ENCODE measurements at places on chromosomes 1 and 21.

DNA sequence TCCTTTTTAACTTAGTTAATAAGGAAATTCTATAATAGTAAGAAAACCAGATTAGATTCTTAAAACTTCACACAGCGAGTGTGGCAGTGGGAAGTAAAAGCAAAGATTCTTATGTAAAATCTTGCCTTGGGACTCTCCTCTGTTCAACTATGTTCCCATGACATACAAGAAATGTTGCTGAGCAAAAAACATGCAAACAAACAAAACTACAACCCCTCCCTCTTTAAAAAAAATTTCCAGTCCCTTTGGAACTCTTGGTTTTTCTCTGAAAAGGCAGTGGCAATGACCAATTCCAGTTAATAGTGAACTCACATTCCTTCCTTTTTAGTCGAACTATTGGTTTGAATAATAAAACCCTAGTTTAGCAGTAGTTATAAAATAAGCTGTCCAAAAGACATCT is 453.1 kb upstream of the ZRANB2 start:
- no peak for DNase-seq

DNA sequence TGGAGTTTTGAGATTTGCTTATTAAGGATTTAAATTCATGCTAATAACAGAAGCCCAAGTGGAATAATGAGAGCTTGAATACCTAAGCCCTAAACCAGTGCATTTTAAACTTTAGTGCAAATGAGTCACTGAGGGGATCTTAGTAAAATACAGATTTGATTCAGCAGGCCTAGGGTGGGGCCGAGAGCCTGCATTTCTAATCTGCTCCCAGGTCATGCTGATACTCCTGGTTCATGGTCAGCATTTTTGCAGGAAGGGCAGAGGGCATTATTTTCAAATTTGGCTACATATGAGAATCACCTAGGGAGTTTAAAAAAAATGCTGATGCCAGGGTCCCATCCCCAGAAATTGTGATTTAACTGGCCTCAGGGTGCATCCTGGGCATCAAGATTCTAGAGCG is 39.3 kb downstream of the DNTTIP2 start:
- DNase-seq = no peak

DNA sequence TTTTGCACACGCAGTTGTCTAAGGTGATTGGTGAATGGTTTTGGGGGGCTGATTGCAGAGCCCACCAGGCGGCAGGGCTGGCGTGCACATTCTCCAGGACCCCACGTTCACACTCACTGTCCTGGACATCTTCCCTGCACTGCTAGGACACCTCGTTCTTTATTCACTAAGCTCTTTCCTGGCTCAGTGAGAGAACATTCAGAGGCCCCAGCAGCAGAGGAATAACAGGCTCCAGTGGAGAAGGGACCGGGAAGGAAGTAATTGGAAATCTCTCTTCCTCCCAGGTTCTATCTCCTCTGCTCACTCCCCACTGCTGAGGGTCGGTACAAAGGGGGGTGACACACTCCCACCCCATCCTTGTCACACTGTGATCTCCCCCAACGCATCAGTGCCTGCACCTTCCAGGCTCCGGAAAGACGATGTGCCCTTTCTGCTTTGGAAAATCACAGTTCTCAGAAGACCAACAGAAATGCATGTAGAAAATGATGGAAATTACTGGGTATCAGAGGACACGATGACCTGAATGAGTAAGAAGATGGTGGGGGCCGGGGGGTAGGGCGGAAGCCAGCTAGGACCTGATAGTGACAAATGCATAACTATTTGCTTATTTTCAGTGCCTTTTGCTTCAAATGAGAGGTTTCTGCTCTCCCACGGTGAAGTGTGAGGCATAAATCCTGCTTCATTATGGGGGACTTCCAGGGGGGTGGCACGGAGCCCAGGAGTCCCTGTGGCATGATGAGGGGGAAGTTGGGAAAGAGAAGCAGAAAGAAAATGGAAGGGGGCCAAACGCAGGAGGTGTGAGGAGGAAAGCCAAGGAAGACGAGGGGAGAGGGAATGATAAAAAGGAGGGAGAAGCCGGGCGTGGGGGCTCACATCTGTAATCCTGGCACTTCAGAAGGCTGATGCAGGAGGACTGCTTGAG is 25.2 kb upstream of the KIF26B start:
- DNase-seq = no peak

DNA sequence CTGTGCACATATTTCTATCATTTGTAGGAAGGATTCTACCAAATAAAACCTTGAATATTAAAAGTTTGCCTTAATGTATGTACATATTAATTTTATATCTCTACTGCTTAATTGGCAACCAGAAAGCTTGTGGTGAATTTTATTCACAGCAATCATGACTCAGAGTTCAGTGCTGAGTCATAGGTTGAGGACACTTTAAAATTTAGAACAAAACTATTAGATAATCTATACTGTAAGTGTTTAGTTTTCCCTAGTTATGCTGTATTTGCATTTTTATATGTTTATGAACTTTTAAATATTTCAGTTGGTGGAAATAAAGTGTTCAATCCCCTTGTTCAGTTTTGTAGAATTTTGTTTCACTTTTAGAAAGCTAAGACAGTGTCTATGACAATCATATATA is 841.5 kb downstream of the KCNT2 start:
- DNase-seq = no peak
